ENCODE measurements at places on chromosomes 2 and 18.

GRCh38 chr18:34858188-34858587 is 148.1 kb downstream of the DTNA start:
- DNase-seq: no peak

DNA sequence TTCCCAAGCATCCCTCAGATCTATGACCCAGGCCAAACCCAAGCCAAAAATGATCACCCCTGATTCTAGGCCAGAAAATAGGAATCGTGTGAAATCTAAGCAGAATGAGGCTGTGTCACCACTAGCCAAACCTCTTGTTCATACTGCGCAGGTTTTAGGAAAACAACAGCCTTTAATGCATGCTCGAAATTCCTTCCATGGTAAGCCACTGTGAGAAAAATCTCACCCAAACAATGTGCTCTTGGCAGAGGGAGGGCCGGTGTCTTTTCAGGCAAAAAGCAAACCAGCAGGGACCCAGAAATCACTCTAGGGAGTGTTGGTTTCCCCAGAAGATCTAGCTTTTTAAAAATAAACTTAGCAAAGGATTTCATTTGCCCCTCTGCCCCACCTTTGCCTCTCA is 71.2 kb upstream of the FOSL2 start:
- DNase-seq: no peak

GRCh38 chr2:27806311-27807059 is 35.0 kb downstream of the MRPL33 start:
- no peak for DNase-seq

GRCh38 chr18:79523736-79524180 is 128.0 kb downstream of the NFATC1 start:
- DNase-seq: no peak

- DNase-seq: peak; percentile 54
These were observed 105.5 kb downstream of the UGGT1 start for GRCh38 chr2:128196471-128196931.

DNA sequence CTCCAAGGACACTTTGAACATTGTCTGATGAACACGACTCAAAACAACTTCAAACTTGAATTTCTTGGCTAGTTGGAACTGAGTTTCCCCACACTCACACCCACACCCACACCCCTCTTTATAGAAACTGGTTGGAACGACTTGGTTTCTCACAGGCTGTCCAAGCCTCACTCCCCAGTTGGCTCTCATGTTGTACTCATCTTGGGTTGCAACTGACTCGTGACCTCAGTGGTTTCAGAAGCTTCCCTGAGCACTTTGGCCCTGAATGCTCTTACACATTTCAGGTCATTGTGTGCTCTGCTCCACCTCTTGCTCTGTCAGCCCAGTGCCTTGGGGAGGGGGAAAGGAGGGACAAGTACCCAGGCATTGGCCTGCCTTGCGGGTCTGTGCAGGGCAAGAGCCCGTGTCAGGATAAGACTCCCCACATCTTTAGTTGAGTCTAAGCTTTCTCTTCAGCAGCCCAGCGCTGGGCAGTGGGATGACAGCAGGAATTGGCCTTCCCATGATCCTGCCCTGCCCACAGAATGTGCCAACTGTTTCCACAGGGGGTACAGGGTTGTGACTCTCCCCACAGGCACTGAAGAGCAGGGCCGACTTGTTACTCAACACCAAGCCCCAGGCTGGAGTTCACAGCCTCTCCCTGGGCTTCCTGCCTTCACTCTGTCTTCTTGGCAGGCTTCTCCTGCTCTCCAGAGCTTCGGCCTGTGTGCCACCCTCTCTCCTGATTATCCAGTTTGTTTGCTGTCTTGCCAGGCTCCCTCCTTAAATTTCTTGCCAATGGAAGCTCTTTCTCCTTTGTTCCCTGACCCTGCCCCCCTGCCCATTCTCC is 104.6 kb downstream of the RTN4 start:
- DNase-seq: peak; percentile 22

- DNase-seq: peak; percentile 91
These were observed at the start of gene TUBB6 for GRCh38 chr18:12307701-12308385. TSS of gene TUBB6 (plus strand) at chr18:12308241. CDS start at chr18:12308293, 52 bp downstream.

DNA sequence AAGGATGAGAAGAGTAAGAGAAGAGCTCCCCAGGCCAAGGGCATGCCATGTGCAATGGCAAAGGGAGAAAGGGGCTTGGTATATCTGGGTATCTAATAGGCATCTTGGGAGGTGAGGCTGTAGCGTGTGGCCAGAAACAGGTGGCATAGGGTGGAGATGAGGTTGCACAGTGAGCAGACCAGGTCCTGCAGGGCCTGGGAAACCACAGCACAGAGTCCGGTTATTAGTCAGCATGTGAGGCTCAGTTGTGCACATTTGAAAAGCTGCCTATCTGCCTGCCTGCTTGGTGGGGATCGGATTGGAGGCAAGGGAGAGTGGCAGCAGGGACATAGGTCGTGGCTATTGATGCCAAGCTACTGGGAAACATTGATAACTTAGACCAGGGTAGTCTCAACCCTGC is 190.6 kb downstream of the TPGS2 start:
- DNase-seq: no peak

GRCh38 chr18:41666231-41666630 is 288.8 kb upstream of the PIK3C3 start:
- DNase-seq: no peak

- no peak for DNase-seq
These were observed 56.2 kb downstream of the GALNT14 start for GRCh38 chr2:31082002-31082401.

DNA sequence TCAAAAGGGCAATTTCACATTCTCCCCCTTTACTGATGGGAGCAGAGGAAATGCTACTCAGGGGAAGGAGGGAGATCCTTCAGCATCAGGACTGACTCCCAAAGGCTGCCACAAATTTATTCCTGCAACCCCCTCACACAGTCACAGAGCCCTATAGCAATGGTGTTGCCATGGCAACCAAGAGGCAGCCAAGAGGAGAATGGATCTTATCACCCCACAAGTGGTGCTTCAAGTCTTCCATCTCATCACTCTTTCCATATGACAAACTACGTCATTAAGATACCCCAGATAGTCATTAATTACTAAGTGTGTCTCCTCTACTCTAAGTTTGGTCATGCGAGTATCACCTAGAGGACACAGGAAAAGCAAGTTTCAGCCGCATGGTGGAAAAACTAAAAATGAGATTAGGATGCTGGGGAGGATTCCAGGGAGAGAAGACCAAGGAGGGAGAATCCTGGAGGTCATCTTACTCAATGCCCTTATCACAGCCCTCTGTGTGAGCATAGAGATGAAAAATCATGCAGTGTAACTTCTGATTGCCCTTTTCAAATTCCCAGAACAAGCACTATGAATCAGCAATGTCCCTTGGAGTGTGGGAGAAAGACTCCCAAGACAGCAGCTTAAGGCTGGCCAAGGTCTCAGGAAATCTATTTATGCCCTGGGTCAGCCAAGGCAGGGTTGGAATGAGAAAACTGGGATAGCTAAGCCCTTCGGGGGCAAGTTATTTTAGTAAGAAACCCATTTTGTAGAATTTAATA is 885.7 kb upstream of the KLHL29 start:
- DNase-seq: no peak

- DNase-seq: no peak
These were observed 64.9 kb upstream of the TANK start for GRCh38 chr2:161095314-161095713.

DNA sequence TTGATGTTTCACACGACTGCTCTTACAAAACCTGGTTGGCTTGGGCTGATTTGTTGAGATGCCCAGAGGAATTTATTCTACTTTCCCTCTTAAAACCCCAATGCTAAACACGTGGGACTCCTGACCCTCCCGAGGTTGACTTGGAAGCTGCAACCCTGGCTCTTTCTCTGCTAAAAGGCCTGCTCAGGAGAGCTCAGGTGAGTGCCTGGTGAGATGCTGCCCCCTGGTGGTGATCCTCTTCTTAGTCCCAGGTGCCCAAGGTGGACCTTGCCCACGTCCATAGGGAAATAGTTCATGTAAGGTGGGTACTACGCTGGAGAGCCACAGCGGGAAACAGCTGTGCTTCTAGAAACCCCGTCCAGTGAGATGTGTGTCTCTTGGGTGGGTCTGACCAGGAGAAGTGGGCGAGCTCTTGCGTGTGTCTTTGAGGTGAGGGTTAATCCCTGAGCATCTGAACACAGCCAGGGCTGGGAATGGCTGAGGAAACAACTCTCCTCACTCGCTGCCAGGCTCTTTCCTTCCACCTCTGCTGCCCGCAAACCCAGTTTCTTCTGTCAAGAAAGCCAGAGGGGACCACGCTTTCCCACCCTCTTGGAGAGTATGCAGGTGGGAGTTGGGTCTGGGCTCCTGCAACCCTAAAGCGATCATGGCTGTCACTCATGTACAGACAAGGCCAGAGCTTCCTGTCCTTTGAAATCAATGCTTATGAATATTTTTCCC is 25.5 kb upstream of the PXDN start:
- peak; percentile 86 for DNase-seq

GRCh38 chr18:59040770-59041148 is 98.9 kb upstream of the SEC11C start:
- no peak for DNase-seq

DNA sequence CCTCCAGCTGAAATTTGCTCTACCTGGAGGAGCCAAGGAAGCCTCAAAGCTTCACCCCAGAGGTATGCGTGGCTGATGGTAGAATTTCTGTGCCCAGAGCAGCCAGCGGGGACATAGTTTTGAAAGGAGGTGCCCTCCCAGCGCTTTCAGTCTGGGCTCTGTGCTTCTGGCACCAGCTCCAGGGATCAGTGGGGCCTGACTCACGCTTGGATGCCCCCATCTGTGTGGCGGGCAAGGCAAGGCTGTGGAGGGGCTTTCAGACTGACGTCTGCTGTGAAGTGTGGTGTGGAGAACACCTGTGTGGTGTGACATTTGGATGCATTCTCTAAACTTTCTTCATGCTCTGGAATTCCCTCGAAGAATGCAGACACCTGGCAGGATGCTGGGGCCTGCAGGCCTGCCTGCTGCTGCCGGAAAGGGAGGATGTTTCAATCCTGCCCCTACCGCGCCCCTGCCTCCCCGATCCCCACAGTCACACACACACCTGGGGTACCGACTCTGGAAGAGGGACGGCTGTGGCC is 84.1 kb downstream of the CTIF start:
- DNase-seq: peak; percentile 35

- DNase-seq: no peak
These were observed 114.9 kb downstream of the ALK start for GRCh38 chr2:29806461-29806860.

DNA sequence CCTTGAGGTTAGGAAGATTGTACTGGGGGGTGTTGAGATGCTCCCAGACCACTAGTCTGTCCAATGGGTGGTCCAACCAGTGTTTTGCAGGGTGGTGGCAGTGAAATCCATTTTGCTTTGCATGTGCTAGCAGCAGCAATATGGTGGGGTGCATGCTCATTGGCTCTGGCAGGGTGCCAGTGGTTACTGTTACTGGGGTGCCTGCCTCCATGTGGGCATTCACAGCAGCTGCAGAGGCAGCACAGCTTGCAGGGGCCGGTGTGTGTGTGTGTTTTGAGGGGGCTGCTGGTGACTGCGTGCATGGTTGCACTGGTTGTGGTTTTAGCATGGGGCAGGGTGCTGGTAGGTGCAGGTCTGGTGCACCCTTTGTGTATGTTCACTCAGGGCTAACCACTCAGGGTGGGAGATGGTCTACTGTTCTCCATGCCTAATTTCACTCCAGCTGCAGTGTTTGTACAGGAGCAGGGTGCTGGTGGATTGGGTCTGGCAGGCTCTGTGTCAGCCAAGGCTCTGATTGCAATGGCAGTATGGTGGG is 265.4 kb downstream of the NUP35 start:
- DNase-seq: no peak
